ENCODE measurements at places on chromosomes 4 and X.

GRCh38 chrX:153948002-153948466 is 3.6 kb upstream of the RENBP start:
- no peak for DNase-seq

DNA sequence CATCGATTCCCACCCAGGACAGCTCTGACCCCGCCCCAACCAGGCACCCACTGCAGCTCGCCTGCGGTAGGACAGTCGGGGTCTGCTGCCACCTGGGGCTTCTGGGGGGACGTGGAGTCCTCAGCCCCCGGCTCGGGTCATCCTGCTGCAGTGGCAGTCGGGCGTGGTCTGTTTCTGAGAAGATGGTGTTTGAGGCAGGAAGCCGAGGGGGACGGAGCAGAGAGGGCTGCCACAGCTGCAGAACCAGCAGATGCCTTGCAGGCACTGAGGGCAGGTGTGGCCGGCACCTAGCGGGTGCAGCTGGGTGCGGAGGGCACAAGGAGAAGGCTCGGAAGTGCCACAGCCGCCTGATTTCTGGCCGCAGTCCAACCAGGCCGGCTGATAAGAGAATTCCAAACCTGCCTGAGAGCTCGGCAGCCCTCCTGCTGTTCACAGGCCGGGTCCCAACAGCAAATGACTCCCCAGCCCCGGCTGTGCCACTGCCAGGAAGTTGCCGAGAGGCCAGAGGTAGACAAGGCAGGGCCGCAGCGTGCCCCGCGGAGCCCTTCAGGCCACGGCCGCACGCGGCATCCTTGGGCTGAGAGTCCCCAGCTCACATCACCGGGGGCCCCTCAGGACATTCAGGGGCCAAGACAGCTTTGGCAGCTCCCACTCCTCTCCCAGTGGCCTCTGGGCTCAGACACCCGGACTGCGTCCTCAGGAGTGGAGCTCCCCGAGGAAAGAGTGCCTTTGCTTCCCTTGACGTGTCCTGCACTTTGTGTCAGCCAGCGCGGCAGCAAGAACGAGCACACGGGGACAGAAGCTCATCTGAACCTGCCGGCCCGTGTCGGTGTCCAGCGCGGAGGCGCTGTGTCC is 9.4 kb upstream of the CPLX1 start:
- DNase-seq: no peak

- peak; percentile 49 for DNase-seq
Measured at GRCh38 chrX:154040307-154040756, 20.6 kb upstream of the IRAK1 start.

DNA sequence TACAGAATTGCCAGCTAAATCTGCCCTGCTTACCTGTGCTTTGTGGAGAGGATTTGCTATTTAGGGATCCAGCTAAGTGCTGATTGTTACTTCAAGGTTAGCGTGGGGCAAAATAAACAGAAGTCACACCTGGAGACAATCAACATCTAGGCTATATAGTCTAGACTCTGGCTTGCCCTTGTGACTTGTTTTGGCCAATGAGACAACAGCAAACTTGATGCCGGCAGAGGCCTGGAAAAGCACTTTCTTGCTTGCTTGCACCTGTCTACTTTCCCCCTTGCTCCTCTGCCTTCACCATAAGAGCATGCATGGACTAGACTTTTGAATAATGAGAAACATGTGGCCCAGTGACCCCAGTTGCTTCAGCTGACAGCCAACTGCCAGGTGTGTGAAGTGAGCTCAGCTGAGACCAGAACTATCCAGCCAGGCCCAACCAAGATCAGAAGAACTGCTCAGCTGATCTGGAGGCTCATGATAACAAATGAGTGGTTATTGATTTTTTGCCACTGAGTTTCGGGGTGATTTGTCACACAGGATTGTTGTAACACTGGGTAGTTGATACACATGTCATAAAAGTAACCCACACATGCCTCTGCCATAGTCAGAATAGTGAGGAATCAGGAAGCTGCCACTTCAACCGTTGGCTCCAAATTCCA is 164.4 kb downstream of the RBMX2 start:
- DNase-seq: no peak

GRCh38 chr4:85557016-85557901 is 82.3 kb downstream of the ARHGAP24 start:
- DNase-seq: no peak

DNA sequence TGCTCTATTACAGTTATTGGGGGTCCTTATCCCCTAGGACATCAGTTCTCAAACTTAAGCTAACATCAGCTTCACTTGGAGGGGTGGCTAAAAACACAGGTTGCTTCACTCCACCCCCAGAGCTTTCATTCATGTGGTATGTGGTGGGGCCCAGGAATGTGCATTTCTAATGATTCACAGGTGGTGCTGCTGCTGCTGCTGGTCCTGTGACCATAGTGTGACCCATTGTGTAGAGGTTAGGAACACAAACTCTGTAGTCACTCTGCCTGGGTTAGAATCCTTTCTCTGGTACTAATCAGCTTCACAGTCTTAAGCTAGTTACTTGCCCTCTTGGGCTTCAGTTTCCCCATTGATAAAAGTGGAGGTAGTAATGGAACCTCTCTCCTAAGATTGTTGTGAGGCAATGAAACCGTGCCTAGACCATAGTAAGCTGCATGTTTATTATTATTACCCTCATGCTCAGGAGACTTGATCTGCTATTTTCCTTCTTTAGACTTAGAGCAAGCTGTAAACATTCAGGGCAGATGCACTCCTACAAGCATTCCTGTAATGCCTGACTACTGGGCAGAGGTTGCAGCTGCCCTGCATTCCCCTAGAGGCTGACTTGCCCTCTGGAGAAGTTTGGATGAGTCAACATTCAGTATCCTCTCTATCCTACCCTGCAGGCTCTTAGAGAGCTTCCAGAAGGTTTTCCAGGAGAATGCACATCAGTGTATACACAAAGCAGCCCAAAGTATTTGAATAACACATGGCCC is 94.1 kb upstream of the ACSL4 start:
- no peak for DNase-seq

GRCh38 chr4:2810388-2810787 is 17.5 kb downstream of the SH3BP2 start:
- DNase-seq: no peak

Measured in SIG-M5 (cell line).